Astrocyte (in vitro differentiated cells and primary cell): ENCODE measurements at places on chromosomes 2 and 18.

DNA sequence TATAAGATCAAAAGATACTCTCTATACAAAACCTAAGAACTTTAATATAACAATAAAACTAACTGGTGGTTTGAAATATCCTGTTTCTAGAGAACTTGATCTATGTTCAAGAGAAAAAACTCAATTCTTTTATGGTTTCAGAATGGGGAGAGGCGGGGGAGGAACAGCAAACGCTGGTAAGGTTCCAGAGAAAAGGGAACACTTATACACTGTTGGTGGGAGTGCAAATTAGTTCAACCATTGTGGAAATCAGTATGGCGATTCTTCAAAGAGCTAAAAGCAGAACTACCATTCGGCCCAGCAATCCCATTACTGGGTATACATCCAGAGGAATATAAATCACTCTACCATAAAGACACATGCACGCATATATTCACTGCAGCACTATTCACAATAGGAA lies 17.2 kb downstream of the FAM98A start:
- DNase-seq: no peak
- peaks cover 45% of the 10 kb centered on the region for H3K36me3 ChIP-seq
- H3K4me3 ChIP-seq: no peak overlapping the region

- no peaks in the 10 kb centered on the region for H3K27me3 ChIP-seq
- DNase-seq: no peak
- H3K27ac ChIP-seq: no peak overlapping the region
- peaks cover 2% of the 10 kb centered on the region for H3K4me1 ChIP-seq
- no peaks in the 10 kb centered on the region for H3K36me3 ChIP-seq
Measured at GRCh38 chr2:130814931-130815680, 21.6 kb upstream of the ARHGEF4 start.

DNA sequence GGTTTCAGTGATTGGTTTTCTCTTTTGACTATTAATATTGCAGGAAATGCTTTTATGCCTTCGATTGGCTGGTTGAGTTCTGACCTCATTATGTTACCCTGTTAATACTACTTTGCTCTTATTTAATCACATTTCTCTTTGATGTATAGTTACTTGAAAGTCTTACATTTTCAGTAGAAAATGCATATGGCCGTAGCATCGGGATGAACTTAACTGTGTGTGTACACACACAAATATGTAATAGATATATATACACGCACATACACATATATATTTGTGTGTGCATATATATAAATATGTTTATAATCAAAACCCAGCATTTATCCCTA lies 1.6 kb downstream of the EPC2 start:
- H3K36me3 ChIP-seq: no peaks in the 10 kb centered on the region
- no peak for DNase-seq
- no peaks in the 10 kb centered on the region for H3K27me3 ChIP-seq
- peak overlapping the region; percentile 98 for H3K27ac ChIP-seq
- peak overlapping the region; percentile 79 for H3K4me3 ChIP-seq

DNA sequence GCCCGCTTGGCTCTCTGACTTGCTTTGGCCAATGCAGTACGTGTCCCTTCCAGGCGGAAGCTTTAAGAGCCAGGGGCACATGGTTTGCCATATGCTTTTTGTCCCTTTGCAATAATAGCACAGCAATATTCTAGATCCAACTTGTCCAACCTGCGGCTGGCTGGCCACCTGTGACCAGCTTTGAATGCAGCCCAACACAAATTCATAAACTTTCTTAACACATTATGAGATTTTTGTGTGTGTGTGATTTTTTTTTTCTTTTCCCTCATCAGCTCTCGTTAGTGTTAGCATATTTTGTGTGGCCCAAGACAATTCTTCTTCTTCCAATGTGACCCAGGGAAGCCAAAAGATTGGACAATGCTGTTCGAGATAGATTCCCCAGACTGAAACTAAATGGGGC lies 119.3 kb upstream of the SIX3 start:
- H3K27ac ChIP-seq: no peak overlapping the region
- DNase-seq: no peak
- no peaks in the 10 kb centered on the region for H3K36me3 ChIP-seq
- no peak overlapping the region for H3K4me3 ChIP-seq

DNA sequence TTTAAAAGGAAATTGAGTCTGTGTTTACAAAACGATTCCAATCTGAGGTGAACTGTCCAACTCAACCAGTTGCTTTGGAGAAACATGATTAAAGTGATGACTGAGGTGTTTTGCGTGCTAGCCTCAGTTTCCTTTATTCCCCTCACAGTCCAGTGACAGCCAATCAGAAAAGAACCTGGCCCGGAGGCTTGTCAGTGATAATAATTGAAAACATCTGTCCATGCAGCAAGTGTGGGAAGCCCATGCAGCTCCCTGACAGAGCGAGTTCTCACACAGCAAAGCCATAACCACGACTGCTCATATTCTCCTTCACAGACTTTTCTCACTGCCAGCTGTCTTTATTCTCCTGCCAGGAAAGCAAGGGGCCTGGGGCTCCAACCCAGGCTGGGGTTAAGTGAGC lies 613.4 kb downstream of the ARHGAP15 start:
- no peak for DNase-seq
- no peak overlapping the region for H3K27ac ChIP-seq
- H3K4me3 ChIP-seq: no peak overlapping the region

DNA sequence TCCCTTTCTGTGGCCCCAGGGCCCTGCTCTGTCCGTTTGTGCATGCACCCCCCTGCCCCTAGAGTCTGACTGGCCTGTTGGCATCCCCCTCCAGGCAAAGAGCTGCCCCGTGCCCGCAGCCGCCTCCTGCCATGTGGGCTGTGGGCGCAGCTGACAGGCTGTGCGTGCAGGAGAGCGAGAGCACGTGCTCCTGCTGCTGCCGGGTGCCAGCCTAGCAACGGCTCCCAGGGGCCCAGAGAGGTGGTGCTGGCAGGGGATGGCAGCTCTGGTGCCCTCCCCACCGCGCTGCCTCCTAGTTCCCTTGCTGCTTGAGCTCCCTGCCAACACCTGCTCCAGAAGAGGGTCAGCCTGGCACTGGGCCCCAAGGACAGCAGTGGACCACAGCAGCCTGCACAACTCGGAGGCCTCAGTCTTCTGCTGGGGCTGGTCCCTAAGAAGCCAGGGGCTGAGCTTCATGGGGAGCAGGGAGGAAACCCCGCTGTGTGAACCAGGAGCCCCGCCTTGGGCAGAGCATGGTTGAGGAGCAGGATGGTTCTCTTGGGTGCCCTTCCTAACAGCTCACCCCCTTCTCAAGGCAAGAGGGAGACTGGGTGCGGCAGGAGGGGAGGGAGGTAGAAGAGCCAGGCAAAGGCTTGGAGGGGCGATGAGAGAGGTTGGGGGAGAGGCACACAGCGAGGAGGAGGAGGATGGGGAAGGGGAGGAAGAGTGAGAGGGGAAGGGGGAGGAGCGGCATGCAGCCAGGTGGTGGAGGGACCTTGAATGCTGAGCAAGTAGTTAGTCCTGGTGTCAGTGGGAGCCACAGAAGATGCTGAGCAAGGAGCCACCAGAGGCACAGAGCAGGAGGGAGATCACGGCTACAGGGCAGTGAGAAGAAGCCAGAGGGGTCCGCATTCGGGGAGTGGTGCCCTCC lies 23.8 kb upstream of the PTMA start:
- no peak overlapping the region for H3K27ac ChIP-seq
- H3K27me3 ChIP-seq: no peaks in the 10 kb centered on the region
- H3K4me1 ChIP-seq: peaks cover 11% of the 10 kb centered on the region
- no peak overlapping the region for H3K4me3 ChIP-seq
- no peaks in the 10 kb centered on the region for H3K36me3 ChIP-seq

GRCh38 chr2:177353187-177353478 lies 39.4 kb upstream of the AGPS start:
- no peaks in the 10 kb centered on the region for H3K27me3 ChIP-seq
- peak; percentile 81 for DNase-seq
